ENCODE measurements at places on chromosomes 1 and 21. TPM values are rescaled to one million over a fixed set of nuclear protein-coding genes. Genes with fewer than 3 reads are reported as not detected.

- peaks cover 8% of the 10 kb centered on the region for H3K4me1 ChIP-seq
- H3K27ac ChIP-seq = no peak overlapping the region
- no peak overlapping the region for H3K4me3 ChIP-seq
Observed at GRCh38 chr1:27074175-27074780, 61.6 kb upstream of the TENT5B start.

- no peaks in the 10 kb centered on the region for H3K4me1 ChIP-seq
- no peak overlapping the region for H3K27ac ChIP-seq
- H3K4me3 ChIP-seq = no peak overlapping the region
Observed at GRCh38 chr21:21007606-21008005, 9.4 kb downstream of the NCAM2 start.

Gene GOLT1A
- 4.9 TPM for total RNA-seq

Gene THEM5
- not detected for total RNA-seq

Gene RNU1-4
- under 0.01 TPM for total RNA-seq

DNA sequence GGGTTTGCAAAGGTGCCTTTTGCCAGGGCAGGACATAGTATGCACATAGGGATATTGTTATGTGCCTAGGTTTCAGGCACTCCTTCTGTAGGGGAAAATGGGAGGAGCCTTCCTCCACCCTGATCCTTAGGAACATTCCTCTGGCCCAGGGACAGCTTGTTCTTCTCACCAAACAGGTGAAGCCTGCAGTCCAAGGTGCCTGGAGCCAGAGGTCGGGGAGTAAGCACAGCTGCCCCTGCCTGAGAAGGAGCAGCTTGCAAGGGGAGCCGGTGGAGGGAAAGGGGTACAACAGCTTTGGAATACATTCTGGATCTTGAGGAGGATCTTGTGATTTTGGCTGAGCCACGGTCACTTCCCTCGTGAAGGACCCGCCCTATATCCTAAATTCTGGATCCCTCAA, 82.4 kb upstream of the CD1D start:
- H3K4me1 ChIP-seq = peaks cover 8% of the 10 kb centered on the region
- no peak for DNase-seq
- no peaks in the 10 kb centered on the region for H3K27me3 ChIP-seq
- H3K4me3 ChIP-seq = no peak overlapping the region
- peaks cover 16% of the 10 kb centered on the region for H3K36me3 ChIP-seq
- no peak overlapping the region for H3K27ac ChIP-seq

Gene C1orf116
- 34.9 TPM for total RNA-seq

Gene PADI2
- 3.2 TPM for total RNA-seq

Gene CR1L
- not detected for total RNA-seq

DNA sequence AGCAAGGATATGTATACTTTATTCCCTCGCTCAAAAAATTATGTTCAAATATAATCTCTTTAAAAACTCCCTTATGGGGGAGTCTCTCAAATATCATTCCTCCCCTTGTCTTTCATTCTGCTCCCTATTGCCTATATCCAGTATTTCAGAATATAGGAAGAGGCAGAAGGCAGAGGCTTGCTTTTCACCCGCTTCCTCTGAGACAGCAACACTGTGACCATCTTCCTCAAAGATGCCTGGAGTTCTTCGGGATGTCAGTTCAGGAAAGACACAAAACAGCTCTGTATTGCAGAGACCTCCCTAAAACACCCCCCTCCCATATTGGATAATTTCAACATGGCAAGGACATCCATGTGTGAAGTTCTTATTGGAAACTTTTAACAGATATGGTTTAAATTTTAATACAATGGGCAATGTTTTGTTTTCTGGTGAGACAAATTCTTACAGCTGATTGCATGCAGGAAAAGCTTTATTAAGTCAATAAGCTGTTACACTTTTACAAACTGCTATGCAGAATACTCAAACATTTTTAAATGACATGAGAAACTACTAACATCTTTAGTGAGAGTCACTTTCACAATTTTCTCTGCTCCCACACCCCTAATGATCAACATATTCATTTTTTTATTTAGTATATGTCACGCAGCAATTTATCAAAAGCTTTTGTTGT, 4.8 kb downstream of the DIRAS3 start:
- no peaks in the 10 kb centered on the region for H3K4me1 ChIP-seq
- H3K27ac ChIP-seq = no peak overlapping the region
- peaks cover 2% of the 10 kb centered on the region for H3K27me3 ChIP-seq
- H3K36me3 ChIP-seq = no peaks in the 10 kb centered on the region
- no peak overlapping the region for H3K4me3 ChIP-seq
- DNase-seq = no peak

Gene FCRL3
- not detected for total RNA-seq

Gene TSSK3
- not detected for total RNA-seq

Gene ESRRG
- total RNA-seq = 1.7 TPM

Gene OR14C36
- total RNA-seq = not detected

GRCh38 chr21:42313501-42313969, 1.7 kb downstream of the TFF3 start:
- no peaks in the 10 kb centered on the region for H3K36me3 ChIP-seq
- peaks cover 6% of the 10 kb centered on the region for H3K4me1 ChIP-seq
- H3K27ac ChIP-seq = no peak overlapping the region
- DNase-seq = no peak

- H3K27ac ChIP-seq = peak overlapping the region; percentile 25
- H3K4me3 ChIP-seq = no peak overlapping the region
- peaks cover 8% of the 10 kb centered on the region for H3K4me1 ChIP-seq
Observed at GRCh38 chr1:46278807-46279206, 24.6 kb downstream of the LRRC41 start.

Gene LRRC38
- 4.8 TPM for total RNA-seq

- H3K27me3 ChIP-seq = no peaks in the 10 kb centered on the region
- H3K27ac ChIP-seq = no peak overlapping the region
- no peak for DNase-seq
- H3K36me3 ChIP-seq = no peaks in the 10 kb centered on the region
- peaks cover 28% of the 10 kb centered on the region for H3K4me1 ChIP-seq
Observed at GRCh38 chr1:184800876-184801275, 46.2 kb upstream of the EDEM3 start.

Gene DIRAS3
- not detected for total RNA-seq

Gene LCE1E
- not detected for total RNA-seq

DNA sequence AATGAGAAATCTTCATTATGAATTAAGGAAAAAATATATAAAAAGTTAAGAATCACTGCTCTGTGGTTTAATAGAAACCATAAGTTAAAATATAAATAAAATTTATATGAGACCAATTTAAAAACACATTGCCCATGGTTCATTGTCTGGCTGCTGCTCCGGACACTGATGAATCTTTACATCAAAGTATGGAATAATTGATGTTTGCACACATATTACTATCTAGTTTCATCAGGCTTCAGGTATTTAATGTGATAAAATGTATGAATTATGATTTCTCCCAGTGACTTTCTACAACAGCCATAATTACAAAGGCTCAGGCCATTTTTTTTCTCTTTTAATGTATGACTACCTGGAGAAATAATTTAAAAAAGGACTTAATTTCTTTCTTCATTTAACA, 599.1 kb upstream of the PRMT6 start:
- H3K27me3 ChIP-seq = no peaks in the 10 kb centered on the region
- H3K4me3 ChIP-seq = no peak overlapping the region
- no peak overlapping the region for H3K27ac ChIP-seq
- no peaks in the 10 kb centered on the region for H3K4me1 ChIP-seq

DNA sequence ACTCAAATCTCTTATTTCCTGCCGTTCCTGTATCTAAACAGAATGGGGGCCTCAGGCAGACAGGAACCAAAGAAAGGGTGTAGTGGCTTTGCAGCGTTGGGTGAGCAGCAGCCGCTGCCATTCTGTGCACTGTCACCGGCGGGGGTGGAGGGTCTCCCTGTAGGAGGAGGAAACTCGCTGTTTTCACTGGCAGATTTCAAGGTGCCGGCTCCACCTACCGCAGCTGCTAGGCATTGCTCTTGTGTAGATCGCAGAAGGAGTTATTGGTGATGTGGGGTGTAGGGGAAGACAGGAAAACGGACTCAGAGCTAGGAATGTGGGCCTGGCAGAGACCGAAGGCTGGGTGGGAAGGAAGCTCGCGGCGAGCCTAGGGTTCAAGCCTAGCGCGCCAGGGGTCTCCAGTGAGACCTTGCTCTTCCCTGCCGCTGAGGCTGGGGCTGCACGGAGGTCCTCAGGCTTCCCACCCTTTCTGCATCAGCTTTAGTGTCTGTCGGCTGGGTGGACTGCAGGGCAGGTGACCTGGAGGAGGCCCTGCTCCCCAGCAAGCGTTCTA, 20.8 kb downstream of the ATP5PO start:
- H3K4me3 ChIP-seq = peak overlapping the region; percentile 52
- H3K27ac ChIP-seq = no peak overlapping the region
- no peaks in the 10 kb centered on the region for H3K36me3 ChIP-seq
- peaks cover 13% of the 10 kb centered on the region for H3K4me1 ChIP-seq
- H3K27me3 ChIP-seq = no peaks in the 10 kb centered on the region

- H3K27me3 ChIP-seq = no peaks in the 10 kb centered on the region
- peaks cover 4% of the 10 kb centered on the region for H3K4me1 ChIP-seq
- DNase-seq = peak; percentile 38
- no peaks in the 10 kb centered on the region for H3K36me3 ChIP-seq
- no peak overlapping the region for H3K27ac ChIP-seq
Observed at GRCh38 chr1:182249201-182249676, 142.4 kb downstream of the GLUL start.

GRCh38 chr1:41268154-41268770, 26.2 kb upstream of the SCMH1 start:
- H3K4me3 ChIP-seq = no peak overlapping the region
- no peak overlapping the region for H3K27ac ChIP-seq
- peak; percentile 79 for DNase-seq
- no peaks in the 10 kb centered on the region for H3K27me3 ChIP-seq

GRCh38 chr1:2791027-2791760, 10.3 kb downstream of the TTC34 start:
- no peak for DNase-seq
- no peak overlapping the region for H3K27ac ChIP-seq
- H3K4me1 ChIP-seq = no peaks in the 10 kb centered on the region
- no peak overlapping the region for H3K4me3 ChIP-seq

Gene GPR37L1
- 0.04 TPM for total RNA-seq

- H3K27ac ChIP-seq = no peak overlapping the region
- H3K36me3 ChIP-seq = no peaks in the 10 kb centered on the region
- peaks cover 13% of the 10 kb centered on the region for H3K4me1 ChIP-seq
- no peak overlapping the region for H3K4me3 ChIP-seq
Observed at GRCh38 chr1:193318347-193318746, 131.9 kb upstream of the B3GALT2 start.

GRCh38 chr1:243255791-243256512, at the start of gene SDCCAG8:
TSS of gene SDCCAG8 (plus strand) at chr1:243256041. CDS start at chr1:243256174, 133 bp downstream.
- H3K4me3 ChIP-seq = peak within 1 kb of the TSS; percentile 85
- peak within 1 kb of the TSS; percentile 77 for H3K27ac ChIP-seq
- H3K27me3 ChIP-seq = no peaks in the 10 kb centered on the region
- peak; percentile 100 for DNase-seq
- H3K36me3 ChIP-seq = no peaks in the 10 kb centered on the region

DNA sequence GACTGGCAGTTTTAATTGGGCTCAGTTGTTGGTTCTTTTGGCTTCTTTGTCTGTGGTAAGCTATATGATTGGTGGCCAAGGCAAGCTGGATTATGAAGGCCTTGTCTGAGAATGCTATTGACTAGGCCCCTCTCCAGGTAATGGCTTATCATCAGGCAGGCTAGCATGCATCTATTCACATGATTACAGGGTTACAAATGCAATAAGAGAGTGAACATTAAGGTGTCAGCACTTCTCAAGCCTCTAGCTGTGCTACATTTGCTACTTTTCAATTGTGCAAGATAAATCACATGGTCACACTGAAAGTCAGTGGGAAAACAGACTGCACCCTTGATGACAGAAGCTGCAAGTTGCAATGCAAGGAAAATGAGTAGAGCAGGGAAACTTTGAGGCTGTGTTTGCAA, 550.9 kb upstream of the TMPRSS15 start:
- no peaks in the 10 kb centered on the region for H3K36me3 ChIP-seq
- H3K27me3 ChIP-seq = no peaks in the 10 kb centered on the region
- no peak for DNase-seq

DNA sequence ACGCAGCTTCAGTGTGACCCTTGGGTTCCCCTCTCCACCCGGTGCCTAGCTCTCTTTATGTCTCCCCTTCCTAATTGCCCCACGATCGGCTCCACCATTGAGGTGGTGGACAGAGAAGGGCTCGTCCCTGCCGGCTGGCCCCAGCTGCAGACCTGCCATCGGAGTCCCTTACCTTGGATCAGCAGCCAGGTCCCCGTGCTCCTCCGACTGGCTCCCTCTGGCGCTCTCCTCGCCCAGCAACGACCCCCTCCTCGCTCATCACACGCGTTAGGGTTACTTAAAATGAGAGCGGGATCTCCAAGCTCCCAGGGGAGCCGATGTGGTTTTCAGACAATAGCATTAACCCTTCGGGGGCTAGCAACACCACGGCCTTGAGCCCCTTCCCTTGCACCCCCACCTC, 8.1 kb upstream of the ETV3L start:
- no peak for DNase-seq
- no peak overlapping the region for H3K4me3 ChIP-seq
- no peak overlapping the region for H3K27ac ChIP-seq

Gene GPR161
- 11.8 TPM for total RNA-seq

DNA sequence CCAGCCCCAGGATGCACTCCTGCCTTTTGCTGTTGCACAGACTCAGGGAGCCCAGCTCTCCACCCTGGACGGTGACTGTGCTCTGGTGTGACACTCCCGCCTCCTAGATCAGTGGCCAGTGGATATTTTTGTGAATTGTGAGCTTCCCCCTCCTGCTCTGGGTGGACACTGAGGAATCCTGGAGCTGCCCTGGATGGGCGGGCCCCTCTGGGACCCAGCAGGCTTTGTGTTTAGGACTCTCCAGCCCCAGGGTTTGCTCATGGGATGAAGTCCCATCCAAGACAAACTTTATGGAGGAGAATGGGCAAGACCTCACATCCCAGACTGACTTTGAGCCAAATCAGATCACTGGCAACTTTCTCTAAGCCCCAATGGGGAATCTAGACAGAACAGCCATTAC, 16.1 kb downstream of the SLC6A9 start:
- H3K4me3 ChIP-seq = no peak overlapping the region
- no peak overlapping the region for H3K27ac ChIP-seq
- no peaks in the 10 kb centered on the region for H3K27me3 ChIP-seq
- DNase-seq = no peak

GRCh38 chr1:151612501-151613281, 841 bp downstream of the SNX27 start:
- no peak for DNase-seq
- H3K36me3 ChIP-seq = no peaks in the 10 kb centered on the region
- peak overlapping the region; percentile 87 for H3K4me3 ChIP-seq
- H3K27ac ChIP-seq = no peak overlapping the region
- H3K4me1 ChIP-seq = peaks cover 49% of the 10 kb centered on the region

Data from PC-3 (cell line).